ENCODE measurements at places on chromosomes 5 and 9.

DNA sequence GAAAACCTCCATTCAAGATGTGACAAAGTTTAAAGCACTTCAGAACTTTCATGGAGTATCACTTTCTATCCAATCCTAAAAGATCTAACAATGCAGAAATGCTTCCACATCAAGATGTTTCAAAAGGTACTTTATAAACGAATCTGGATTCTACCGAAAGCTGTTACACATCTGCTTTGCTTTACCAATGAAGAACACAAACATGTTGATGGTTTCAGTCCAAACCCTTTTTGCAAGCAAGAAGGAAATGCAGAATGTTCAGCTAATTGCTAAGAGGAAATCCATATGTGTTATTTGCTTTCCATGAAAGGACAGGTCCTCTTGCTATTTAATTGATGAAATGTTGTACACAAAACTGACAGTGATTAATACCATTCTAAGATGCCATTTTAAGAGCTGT is 419.6 kb downstream of the EFNA5 start:
- DNase-seq = no peak

- no peak for DNase-seq
These were observed 1584.8 kb upstream of the ACO1 start for GRCh38 chr9:30799527-30800101.

- DNase-seq = no peak
These were observed 15.1 kb upstream of the IRF1 start for GRCh38 chr5:132505641-132506040.

DNA sequence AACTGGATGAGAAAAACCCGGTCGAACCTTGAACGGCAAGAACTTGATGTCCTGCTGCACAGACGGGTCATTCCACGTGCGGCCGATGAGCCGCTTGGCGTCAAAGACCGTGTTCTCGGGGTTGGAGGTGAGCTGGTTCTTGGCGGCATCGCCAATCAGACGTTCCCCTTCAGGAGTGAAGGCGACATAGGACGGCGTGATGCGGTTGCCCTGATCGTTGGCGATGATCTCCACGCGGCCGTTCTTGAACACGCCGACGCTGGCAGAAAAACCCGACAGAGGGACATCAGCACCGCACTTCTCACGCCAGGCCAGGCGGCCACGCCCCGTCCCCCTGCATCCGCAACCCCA is 519 bp downstream of the HSPA5 start:
- DNase-seq = no peak

- no peak for DNase-seq
These were observed 103.0 kb downstream of the GLIS3 start for GRCh38 chr9:4196886-4197285.

GRCh38 chr5:128535251-128535650 is 2.8 kb downstream of the FBN2 start:
- DNase-seq = no peak

- DNase-seq = no peak
These were observed 38.1 kb upstream of the DENND4C start for GRCh38 chr9:19192202-19193028.

GRCh38 chr5:26847041-26847736 is 191.2 kb downstream of the CDH9 start:
- no peak for DNase-seq

DNA sequence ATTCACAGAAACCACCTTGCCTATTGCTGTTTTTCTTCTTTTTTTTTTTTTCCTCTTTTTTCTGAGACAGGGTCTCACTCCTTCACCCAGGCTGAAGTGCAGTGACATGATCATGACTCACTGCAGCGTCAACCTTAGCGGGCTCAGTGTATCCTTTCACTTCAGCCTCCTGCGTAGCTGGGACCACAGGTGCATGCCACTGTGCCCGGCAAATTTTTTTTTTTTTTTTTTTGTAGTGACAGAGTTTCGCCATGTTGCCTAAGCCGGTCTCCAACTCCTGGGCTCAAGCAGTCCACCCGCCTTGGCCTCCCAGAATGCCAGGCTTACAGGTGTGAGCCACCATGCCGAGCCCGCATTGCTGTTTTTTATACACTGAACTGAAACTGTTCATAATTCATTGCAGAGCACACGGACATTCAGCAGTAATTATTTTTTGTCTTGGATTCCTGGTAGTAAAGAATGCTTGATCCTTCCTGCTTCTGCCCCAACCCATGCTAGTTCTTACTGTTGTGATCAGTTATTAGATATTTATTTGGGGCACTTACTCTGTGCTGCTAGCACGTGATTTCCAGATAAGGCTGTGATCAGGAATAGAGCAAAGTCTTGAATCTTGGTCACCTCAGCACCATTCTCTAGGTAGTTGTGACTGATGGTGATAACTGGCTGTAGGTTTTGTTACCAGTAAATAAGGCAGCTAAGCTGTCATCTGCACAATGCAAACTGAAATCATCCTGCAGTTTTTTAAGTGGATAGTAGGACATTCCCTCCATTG is 14.0 kb downstream of the MAP3K1 start:
- DNase-seq = no peak

- DNase-seq = no peak
These were observed 64.7 kb downstream of the FRMD3 start for GRCh38 chr9:83473488-83473971.

GRCh38 chr9:77794985-77795384 is 146.9 kb upstream of the GNA14 start:
- DNase-seq = no peak

GRCh38 chr9:131837316-131837715 is 97.4 kb upstream of the RAPGEF1 start:
- peak; percentile 22 for DNase-seq

DNA sequence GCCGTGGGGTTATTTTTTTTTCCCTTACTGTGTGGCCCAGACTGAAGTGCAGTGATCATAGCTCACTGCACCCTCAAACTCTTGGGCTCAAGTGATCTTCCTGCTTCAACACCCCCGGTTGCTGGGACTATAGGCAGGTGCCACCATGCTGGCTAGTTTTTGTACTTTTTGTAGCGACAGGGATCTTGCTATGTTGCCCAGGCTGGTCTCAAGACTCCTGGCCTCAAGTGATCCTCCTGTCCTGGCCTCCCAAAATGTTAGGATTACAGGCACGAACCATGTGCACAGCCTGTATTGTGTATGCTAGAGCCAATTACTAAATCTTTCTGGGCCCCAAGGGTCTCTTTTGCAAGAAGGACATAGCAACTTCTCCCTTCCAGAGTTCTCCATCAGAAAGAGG is 23.1 kb downstream of the GALNT10 start:
- no peak for DNase-seq

- no peak for DNase-seq
These were observed 434.5 kb upstream of the TRPC7 start for GRCh38 chr5:136799806-136800372.

GRCh38 chr5:127615916-127616315 is 33.0 kb upstream of the CTXN3 start:
- no peak for DNase-seq

DNA sequence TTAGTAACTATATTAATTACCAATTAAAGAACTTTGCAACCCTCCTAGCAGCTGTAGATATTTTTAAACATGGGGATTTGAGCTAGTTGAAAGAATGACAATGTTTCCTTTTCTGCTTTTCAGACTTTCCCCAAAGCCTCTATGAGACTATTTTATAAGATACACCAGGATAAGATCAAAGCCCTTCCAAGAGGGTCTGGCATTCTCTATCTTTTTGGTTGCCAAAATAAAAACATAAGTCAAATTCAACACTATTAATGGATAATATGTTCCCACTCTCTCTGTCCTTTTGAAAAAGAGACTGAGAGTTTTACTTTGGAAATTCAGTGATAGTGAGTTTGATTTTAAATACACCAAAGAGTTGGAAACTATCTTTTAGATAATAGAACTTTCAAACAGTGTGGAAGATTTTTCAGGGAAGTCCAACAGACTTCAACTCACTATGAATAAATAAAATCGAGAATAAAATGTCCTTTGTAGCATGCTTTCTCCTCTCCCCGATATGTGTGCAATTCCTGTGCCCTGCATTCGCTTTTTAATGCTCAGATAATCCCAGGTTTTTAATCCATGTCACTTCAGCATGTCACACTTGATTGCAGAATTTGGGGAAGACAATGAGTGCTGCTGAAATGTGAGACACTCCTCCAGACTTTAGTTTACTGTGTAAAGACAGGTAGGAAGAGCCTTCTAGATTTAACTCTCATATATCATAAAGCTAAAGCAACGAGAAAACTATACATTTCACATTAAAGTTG is 1095.7 kb upstream of the DMAC1 start:
- no peak for DNase-seq

DNA sequence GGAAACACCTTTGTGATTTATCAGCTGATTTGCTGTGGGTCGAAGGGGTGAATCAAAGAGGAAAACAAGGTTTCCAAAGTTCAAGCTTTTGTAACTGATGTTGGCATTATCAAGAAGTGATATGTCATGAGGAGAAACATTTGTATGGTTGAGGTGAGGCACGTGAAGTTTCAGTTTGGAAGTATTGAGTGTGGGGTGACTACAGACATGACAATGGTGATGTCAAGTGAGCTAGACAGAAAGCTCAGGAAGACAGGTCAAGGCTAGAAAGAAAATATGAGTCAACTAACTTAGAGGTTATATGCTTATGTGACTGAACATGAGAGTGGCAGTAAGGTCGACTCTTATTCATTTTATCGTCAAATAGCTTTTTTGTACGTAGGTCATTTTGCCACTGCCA is 99.1 kb downstream of the RAB3C start:
- no peak for DNase-seq

GRCh38 chr5:35830587-35830986 is 26.1 kb upstream of the IL7R start:
- no peak for DNase-seq

- no peak for DNase-seq
These were observed 128.9 kb upstream of the SPEF2 start for GRCh38 chr5:35488791-35489190.

- DNase-seq = peak; percentile 100
These were observed at the start of gene MTMR12 for GRCh38 chr5:32312595-32313332. TSS of gene MTMR12 (minus strand) at chr5:32312939. CDS start at chr5:32312838, 101 bp downstream.

DNA sequence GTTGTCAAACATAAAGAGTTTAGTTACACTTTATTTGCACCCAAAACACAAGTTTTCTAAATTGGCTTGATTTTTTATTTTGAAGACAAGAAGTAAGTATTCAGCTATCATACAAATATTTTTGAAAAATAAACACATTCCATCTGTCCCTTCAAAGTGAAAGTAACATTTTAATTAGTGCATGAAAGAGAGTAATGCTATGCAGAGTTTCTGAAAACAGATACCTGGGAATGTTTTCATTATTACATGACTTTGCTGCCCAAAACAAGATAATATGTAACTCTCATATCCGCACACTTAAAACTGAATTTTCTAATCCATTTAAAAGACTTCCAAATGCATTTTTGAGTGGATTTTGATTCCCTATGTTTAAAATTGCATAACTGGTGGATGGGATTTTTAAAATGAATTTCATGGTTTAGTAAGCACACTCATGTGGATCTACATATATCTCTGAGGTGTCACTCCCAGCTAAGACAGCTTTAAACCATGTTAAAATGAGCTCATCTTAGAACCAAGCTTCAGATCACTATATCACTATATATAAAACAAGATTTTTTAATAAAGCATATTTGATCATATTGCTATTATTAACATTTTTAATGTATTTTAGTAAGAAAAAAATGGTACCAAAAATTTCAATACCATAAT is 127.5 kb downstream of the ATPSCKMT start:
- no peak for DNase-seq

GRCh38 chr9:26747611-26748010 is 145.0 kb downstream of the CAAP1 start:
- DNase-seq = no peak

DNA sequence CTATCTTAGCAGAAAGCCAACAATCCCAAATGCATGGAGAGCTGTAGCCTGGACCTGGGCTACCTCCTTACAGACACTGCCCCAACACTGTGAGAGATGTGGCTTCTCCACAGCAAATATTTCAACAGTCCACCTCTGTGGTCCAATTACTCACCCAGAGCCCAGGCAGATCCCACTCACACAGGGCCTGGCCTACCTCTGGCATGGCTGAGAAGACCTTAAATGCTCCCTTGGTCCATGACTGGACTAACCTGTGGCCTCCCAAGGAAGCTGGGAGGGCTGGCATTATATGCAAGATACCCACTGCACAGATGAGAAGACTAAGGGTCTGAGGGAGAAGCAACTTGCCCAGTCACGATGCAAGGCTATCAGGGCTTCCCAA is 22.8 kb upstream of the SLC25A51 start:
- DNase-seq = no peak

GRCh38 chr5:42621662-42622061 is 135.0 kb upstream of the CCDC152 start:
- no peak for DNase-seq

GRCh38 chr5:61701877-61702602 is 370.0 kb downstream of the ZSWIM6 start:
- no peak for DNase-seq

GRCh38 chr5:60540856-60541805 is 158.8 kb downstream of the DEPDC1B start:
- DNase-seq = no peak

GRCh38 chr5:180670586-180671359 is 21.4 kb upstream of the FLT4 start:
- DNase-seq = peak; percentile 4

GRCh38 chr5:173247510-173247909 is 12.5 kb upstream of the NKX2-5 start:
- no peak for DNase-seq

GRCh38 chr5:115894342-115894741 is 52.6 kb downstream of the AP3S1 start:
- DNase-seq = no peak

- no peak for DNase-seq
These were observed 327.0 kb upstream of the ADCY2 start for GRCh38 chr5:7068899-7069298.

- DNase-seq = no peak
These were observed 260.3 kb downstream of the ENC1 start for GRCh38 chr5:74380193-74380592.

DNA sequence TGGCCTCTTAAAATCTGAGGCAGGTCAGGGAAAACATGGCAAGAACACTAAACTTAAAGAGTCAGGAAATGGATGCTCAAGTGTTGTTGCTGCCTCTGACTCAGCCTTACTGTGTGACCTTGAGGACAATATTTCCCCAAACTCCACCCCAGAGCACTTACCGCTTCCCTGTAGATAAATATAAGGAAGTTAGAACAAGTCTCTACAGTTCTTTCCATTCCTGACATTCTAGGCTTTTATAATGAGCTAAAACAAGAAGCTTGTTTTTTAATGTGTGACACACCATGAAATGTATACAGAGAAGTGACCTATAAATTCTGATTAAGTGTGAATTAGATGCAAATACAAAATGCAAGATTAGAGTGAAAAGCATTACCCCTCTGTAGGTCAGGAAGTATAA is 129.3 kb downstream of the GRIA1 start:
- no peak for DNase-seq

GRCh38 chr9:103167530-103167929 is 172.4 kb downstream of the CYLC2 start:
- DNase-seq = no peak

- no peak for DNase-seq
These were observed 13.1 kb upstream of the RPL26L1 start for GRCh38 chr5:172946146-172946545.

Measured in NCI-H2171 (cell line).